Hippocampal formation (tissue), 2 donors: ENCODE measurements at places on chromosomes 6 and 20.
A peak's percentile ranks its signal among the peaks of the same experiment; 100 is the strongest.

GRCh38 chr6:150377211-150377781, 8.5 kb downstream of the IYD start:
- peak; percentile 9 for DNase-seq

DNA sequence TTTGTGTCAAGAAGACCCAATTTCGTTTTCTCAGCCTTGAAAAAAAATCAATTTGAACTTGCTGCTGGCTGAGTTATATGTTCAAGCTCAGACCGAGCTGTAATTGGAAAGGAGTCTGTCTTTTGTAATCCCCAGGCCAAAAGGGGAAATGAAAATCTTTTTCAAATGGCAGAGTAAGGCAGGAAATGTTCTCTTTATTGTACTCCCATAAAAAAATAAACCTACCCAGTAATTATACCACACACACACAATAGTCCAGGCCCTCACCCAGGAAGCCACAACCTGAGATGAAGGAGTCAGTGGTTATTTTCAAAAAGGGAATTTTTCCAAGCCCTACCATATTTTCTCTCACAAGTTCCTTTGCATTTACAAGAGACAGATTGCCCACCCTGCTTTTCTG, 45.3 kb downstream of the CLIC5 start:
- DNase-seq: no peak

GRCh38 chr6:97073903-97074302, 149.4 kb downstream of the KLHL32 start:
- no peak for DNase-seq

- no peak for DNase-seq
Observed at GRCh38 chr20:39643292-39643691, 681.1 kb downstream of the DHX35 start.

DNA sequence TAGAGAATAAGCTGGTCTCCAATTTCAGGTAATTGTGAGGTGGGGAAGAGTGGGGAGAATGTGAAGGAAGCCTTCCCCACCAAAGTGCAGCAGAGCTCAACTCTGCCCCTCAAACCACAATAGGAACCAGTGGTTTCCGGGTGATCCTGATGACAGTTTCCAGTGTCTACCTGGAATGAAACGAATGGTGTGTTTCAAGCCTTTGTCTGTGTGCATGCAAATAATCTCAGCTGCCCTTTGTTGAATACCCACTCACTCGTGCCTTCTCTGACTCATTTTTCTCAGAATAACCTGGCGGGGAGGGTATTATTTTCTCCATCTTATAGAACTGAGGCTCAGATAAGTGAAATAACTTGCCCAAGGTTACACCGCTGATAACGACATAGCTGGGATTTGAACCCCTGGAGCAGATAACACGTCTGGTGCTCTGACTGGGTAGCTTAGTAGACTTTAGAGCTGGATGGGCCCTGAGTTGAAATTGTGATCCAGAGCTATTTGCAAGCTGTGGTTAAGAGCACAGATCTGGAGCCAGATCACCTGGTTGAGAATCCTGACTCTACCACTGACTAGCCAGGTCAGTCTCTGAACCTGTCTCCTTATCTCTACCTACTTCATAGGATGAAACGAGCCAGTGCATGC, 85.1 kb downstream of the EYA2 start:
- DNase-seq: no peak

DNA sequence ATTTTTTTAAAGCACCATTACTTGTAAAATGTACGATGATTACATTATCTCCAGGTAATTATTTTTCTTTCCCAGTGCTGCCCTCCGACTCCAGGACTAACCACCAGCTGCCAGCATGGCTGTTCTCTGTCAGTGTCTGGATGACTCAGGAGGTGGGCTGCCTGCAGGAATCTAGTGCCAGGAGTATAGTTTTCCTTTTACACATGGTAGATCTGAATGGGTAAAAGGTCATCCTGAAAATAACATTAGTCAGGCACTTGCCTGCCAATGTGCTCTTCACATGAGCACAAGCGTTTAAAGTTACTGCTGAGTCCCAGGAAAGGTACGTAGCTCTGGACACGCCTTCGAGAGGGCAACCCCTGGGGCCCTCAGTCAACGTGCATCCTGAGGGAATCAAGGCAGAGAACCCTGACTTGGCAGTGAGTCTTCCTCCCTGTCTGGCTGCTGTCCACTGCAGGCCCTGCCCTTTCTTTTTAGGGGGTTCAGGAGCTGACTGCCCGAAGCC, 2.4 kb downstream of the DYNLT1 start:
- no peak for DNase-seq

- DNase-seq: no peak
Observed at GRCh38 chr6:34178357-34179105, 32.6 kb upstream of the GRM4 start.

- no peak for DNase-seq
Observed at GRCh38 chr6:50992704-50993625, 174.3 kb downstream of the TFAP2B start.

GRCh38 chr6:163525926-163526325, 111.4 kb downstream of the QKI start:
- DNase-seq: no peak

- no peak for DNase-seq
Observed at GRCh38 chr6:25384967-25385366, 105.8 kb downstream of the CARMIL1 start.

DNA sequence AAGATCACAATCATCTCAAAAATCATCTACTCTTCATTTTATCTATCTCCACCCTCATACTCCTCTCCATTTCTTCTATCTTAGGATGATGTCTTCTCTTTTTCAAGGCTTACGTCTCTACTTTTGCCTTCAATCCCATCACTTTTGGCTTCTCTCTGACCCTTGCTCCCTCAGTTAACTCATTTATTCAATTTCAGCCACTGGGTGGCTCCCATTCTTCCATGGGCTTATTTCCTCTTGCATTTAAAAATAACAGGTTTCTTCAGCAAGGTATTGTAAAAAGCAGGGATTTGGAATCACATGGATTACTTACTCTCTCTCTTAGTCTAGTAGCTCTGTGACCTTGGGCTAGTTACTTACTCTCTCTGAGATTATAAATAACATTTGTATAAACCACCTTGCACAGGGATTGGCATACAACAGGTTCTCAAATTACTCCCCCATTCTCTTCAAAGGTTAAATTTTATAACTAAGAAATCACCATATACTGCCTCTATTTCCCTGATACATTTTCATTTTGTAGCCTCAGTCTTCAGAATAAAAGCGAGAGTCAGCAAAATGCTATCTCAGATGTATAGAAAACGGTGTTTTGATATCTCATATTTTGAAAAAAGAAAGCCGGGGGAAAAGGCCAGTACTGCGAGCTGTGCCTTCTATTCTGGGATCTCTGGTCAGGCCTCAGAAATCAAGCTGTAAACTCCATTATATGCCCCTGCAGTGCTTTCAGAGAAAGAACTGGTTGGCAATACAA, 5.5 kb downstream of the ZSCAN12 start:
- no peak for DNase-seq
